Uterine smooth muscle cell (primary cell): ENCODE measurements at places on chromosomes 12 and 14. TPM values are rescaled to one million over a fixed set of nuclear protein-coding genes. Genes with fewer than 3 reads are reported as not detected.

PPTC7 gene
- 10.9 and 12.4 TPM in 2 replicates for total RNA-seq

RILPL1 gene
- 7.9 and 12.4 TPM in 2 replicates for total RNA-seq

KRT6C gene
- total RNA-seq: not detected in 2 replicates

INSM2 gene
- not detected in 2 replicates for total RNA-seq

PLEKHG7 gene
- not detected in 2 replicates for total RNA-seq

NKX2-1 gene
- total RNA-seq: not detected in 2 replicates

GDF3 gene
- not detected in 2 replicates for total RNA-seq

TMCC3 gene
- total RNA-seq: 9.5 and 11.8 TPM in 2 replicates

STAT2 gene
- total RNA-seq: 147 and 327 TPM in 2 replicates

TBX3 gene
- total RNA-seq: 113 and 160 TPM in 2 replicates

TMEM179 gene
- total RNA-seq: 0.25 and 1.00 TPM in 2 replicates

ITGB7 gene
- 0.12 and 0.77 TPM in 2 replicates for total RNA-seq

MSRB3 gene
- 30.4 and 44.0 TPM in 2 replicates for total RNA-seq

CCDC38 gene
- not detected in 2 replicates for total RNA-seq

LRRC9 gene
- total RNA-seq: under 0.01 TPM in 1 of 2 replicates, not detected in the other

RNF31 gene
- total RNA-seq: 40.7 and 44.7 TPM in 2 replicates

ACOT4 gene
- 0.22 and 1.00 TPM in 2 replicates for total RNA-seq

SOX5 gene
- total RNA-seq: 15.7 and 18.2 TPM in 2 replicates

KLHL33 gene
- total RNA-seq: 0.11 and 0.12 TPM in 2 replicates

TMPRSS12 gene
- not detected in 2 replicates for total RNA-seq
